ENCODE measurements at places on chromosomes 3 and 15.

GRCh38 chr3:196699749-196700148 lies 12.3 kb downstream of the CEP19 start:
- no peak for DNase-seq

- peak; percentile 29 for DNase-seq
Measured at GRCh38 chr15:85582131-85583079, 202.0 kb downstream of the AKAP13 start.

DNA sequence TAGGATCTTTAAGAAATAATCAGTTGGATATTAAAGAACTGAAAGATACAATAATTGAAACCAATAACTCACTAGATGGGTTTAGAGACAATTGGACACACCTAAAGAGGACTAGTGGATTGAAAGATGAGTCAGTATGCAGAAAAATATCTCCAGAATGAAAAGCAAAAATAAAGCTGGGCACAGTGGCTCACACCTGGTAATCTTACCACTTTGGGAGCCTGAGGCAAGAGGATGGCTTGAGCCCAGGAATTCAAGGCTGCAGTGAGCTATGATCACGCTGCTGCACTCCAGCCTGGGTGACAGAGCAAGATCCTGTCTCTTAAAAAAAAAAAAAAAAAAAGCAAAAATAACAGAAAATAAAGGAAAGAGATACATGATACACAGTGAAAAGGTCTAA lies 37.4 kb upstream of the CCDC174 start:
- DNase-seq: no peak

GRCh38 chr3:79824166-79824565 lies 56.4 kb upstream of the ROBO1 start:
- no peak for DNase-seq

- no peak for DNase-seq
Measured at GRCh38 chr15:42772144-42772543, 35.2 kb upstream of the CDAN1 start.

DNA sequence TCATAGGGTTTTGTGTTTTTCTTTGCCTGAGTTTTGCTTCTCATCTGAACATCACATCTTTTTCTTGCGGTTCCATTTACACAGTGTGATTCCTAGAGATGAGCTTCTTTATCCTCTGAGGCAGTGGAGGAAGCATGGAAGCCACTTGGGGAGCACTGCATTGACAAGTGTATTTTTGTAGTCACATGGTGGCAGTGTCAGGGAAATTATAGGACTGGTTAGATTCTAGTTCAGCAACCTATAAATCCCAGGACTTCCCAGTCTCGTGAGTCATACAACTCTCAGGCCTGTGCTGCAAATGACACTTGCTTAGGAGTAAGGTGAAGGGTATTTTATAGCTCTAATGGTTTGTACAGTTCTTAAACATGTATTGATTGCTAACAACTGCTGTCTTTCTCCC lies 58.4 kb downstream of the RBM6 start:
- no peak for DNase-seq

GRCh38 chr3:43214616-43215015 lies 71.7 kb upstream of the SNRK start:
- DNase-seq: no peak

- DNase-seq: no peak
Measured at GRCh38 chr3:124014366-124014942, 22.5 kb upstream of the ROPN1 start.

- no peak for DNase-seq
Measured at GRCh38 chr3:38108649-38109579, 28.0 kb downstream of the ACAA1 start.

DNA sequence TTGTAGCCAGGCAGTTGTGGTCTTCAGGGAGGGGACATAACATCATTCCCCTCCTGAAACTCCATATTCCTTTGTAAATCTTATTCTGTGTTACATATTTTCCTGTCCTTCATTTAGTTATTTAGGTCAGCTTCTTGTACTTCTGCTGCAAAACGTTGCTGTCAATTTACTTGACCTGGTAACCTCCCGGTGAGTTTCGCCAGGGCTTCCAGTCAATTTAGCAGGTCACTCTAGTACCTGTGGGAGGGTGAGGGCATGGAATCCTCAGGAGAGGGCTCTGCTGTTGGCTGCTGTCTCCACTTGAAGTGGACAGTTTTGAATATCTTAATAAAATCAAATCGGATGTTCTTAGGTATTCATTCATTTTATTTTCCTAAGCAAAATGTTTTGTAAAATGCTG lies 29.6 kb downstream of the FNDC3B start:
- DNase-seq: no peak

- no peak for DNase-seq
Measured at GRCh38 chr3:125582707-125583106, 12.6 kb downstream of the OSBPL11 start.

DNA sequence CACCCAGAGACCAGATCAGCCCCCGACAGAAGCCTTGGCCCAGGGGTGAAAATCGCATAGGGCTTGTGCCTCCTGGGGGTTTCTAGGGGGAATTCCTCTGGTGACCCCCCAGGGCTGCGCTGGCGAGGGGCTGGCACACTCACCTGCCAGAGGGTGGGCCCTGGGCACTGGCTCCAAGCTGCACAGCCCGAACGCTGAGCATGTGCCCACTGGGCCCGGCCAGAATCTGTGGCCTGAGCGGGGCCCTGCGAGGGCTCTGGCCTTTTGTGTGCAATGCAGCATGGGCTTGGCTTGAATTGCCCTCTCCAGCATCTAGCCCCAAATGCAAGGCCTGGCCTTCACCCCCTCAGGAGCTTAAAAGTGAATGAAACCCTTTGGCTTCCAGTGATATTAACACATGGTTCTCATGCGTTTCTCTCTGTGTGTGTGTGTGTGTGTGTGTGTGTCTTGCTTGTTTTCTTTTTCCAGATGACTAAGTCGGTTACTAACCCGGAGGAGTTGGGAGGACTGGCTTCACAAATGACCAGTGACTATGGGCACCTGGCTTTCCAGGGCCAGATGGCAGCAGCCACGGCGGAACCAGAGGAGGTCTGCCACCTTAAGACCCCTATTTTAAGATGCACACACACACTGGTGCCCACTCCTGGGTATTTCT lies 259.1 kb upstream of the TPM1 start:
- DNase-seq: no peak

DNA sequence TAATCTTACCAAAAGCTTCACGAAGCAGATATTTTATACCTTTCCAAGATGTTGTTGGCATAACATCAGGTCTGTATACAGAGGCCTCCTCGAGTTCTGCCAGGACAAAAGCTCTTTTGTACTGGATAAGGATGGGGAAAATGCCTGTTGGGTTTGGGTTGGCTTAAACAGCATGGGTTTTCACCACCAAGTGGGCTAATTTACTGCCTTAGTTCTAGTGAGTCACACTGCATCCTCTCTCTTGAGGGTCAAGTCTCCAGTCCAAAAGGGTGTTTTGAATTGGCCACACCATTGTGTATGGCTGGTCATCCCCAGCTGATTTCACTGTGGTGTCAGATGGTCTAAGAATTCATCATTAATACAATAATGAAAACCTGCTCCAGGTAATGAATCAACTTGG lies 26.1 kb upstream of the BHLHE40 start:
- no peak for DNase-seq

GRCh38 chr3:86537171-86537570 lies 453.8 kb downstream of the VGLL3 start:
- no peak for DNase-seq

DNA sequence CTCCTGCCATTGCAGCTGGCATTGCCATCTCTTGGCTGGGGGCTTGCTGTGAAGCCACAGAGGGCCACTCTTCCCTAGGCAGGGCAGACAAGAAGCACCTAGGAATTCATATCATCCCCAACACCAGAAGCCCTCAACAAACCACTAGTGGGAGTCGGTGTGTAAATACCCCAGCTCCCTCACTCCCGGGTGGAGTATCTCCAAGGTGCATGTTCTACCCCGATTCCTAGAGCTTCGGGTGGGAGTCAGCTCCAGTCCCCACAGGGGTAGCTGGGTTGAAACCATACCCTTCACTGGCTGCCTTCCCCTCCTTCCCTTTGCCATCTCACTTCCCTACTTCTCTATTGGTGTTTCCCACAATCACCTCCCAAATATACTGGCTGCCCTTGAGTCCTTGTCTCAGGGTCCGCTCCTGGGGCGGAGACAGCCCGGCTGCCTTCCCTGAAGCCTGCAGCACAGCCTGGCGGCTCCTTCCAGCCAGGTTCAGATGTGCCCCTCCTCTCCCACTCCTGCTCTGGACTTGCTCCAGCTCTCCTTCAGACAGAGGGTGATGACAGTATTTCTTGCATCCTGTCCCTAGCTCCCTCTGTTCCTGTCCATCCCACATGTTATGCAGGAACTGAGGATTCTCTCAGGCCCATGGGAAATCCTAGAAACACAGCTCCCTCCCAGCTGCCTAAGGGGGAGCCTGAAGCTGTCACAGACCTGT lies 33.3 kb downstream of the FAM3D start:
- DNase-seq: no peak

DNA sequence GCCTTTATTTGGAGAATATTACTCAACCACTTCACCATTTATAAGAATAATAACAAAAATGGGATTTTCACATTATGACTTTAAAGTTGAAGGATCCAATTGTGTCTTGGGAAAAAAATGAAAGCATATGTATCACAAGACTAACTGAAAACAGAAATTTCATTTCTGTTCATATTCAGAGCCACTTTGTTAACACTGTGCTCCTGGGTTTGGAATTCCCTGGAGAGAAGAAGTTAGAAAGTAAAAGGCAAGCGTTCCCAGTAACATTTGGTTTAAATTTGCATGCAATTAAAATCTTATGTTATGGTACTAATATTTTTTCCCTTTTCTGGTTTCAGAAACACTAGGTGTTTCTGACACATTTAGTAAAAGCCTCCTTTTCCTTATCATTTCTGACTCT lies 230.8 kb downstream of the RBMS3 start:
- no peak for DNase-seq

DNA sequence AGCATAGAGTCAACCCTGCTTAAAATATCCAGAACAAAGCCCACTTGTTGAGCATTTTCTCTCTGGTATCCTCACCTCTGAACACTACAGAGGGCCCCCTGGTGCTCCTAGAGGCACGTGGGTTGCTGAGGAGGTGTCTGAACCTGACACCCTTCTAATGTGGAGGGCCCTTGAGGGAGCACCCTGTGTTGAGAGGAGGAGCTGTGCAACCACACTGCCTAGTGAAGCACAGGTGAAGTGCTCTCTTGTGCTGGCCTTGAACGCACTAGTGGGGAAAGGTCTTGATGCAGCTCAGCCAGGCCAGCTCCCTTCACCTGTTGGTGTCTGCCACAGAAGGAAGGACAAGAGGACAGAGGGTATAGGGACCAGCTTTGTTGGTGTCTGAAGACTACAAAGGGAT lies 51.9 kb downstream of the CCK start:
- no peak for DNase-seq

DNA sequence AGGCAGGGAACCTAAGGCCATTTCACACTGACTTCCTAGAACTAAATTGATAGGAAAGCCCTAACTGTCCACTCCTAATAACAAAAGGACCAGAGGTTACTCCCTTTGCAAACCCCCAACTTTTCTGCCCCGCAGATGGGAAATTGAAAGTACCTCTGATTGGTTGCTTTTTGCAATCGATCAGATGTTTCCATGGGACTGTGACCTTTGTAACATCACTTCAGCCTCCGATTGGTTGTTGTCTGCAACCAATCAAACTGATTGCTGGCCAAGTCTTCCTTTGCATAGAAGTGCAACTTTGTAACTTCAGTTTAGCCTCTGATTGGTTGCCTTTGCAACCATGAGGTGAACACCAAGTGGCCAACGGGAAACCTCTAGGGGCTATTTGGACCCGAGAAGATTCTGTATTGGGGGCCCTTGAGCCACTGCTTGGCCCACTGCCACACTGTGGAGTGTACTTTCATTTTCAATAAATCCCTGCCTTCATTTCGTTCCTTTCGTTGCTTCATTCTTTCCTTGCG lies 11.3 kb upstream of the KNL1 start:
- DNase-seq: no peak

DNA sequence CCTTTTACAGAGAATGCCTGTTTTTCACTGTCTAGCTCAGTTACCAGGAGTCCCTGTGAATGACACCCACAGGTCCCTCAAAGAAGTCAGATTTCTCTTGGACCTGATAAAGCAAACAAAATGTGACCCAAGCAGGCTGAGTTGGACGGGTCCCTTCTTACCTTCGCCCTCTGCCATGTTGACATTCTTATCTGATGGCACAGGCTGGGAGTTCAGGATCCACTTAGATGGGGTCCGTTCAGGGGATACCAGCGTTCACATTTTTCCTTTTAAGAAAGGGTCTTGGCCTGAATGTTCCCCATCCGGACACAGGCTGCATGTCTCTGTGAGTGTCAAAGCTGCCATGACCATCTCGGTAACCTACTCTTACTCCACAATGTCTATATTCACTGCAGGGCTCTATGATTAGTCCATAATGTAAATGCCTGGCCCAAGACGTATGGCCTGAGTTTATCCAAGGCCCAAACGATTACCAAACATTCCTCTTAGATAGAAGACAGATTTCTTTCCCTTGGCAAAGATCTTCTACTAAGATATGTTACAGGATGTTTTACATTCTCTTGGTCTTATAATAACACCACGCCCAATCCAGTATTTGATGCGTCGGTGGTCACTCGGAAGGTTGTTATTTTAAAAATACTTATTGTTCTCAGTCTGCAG lies 179.1 kb downstream of the THSD4 start:
- no peak for DNase-seq

DNA sequence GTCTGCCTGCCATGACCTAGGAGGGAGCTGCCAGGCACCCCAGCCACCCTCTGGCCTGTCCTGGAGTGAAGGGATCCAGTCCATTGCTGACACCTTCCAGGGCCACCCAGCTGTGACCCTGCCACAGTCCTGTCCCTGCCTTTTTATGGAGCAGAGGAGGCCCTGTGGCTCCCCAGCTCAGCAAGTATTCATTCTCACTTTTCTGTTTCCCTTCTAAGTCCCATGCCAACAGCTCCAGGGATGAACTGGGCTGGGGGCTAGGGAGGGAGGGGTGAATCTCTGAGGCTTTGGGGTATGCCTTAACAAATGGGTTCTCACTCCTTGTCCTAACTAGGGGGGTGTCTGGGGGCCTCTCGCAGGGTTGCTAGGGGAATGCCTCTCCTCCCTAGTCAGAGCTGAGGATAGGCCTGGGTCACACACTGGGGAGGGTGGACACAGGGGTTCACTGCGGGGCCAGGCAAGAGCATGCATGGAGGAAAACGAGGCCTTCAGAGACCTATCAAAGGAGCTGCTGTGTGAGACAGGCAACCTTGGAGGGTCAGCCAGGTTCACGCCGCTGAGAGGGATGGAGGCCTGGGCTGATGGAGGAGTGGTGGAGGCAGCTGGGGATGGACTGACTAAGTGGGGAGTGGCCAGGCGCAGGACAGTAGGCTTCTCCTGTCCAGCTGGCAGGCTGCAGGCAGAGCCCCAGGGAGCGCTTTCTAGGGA lies 31.8 kb downstream of the EPHB3 start:
- DNase-seq: no peak

DNA sequence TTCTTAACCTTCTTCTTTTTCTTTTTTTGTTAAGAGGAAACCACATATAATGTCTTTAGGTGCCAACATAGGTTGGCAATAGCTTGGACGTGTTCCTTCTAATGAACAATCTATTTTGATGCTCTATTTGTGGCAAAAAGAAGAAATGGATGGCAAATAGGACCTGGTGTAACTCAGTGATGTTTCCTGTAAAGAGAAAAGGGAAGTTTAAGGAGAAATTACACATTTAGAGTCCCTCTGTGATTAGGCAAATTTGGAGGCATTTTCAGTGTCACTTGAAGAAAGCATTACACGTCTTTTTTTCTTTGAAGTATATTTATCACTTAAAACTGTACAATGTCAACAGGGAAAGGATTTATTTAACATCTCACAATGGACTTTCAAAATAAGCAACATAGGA lies 327.1 kb downstream of the ZIC1 start:
- DNase-seq: no peak

GRCh38 chr3:18499301-18499700 lies 74.2 kb upstream of the SATB1 start:
- no peak for DNase-seq

Data from GM19239 (cell line).